Inflammatory macrophage (primary cell): ENCODE measurements at places on chromosomes 11 and 22.

- DNase-seq, result no peak
Measured at GRCh38 chr11:119861160-119861559, 132.2 kb upstream of the NECTIN1 start.

GRCh38 chr22:42273855-42274451 is 3.5 kb upstream of the TCF20 start:
- DNase-seq, result no peak

GRCh38 chr11:45366619-45367190 is 80.6 kb upstream of the SYT13 start:
- DNase-seq, result no peak

DNA sequence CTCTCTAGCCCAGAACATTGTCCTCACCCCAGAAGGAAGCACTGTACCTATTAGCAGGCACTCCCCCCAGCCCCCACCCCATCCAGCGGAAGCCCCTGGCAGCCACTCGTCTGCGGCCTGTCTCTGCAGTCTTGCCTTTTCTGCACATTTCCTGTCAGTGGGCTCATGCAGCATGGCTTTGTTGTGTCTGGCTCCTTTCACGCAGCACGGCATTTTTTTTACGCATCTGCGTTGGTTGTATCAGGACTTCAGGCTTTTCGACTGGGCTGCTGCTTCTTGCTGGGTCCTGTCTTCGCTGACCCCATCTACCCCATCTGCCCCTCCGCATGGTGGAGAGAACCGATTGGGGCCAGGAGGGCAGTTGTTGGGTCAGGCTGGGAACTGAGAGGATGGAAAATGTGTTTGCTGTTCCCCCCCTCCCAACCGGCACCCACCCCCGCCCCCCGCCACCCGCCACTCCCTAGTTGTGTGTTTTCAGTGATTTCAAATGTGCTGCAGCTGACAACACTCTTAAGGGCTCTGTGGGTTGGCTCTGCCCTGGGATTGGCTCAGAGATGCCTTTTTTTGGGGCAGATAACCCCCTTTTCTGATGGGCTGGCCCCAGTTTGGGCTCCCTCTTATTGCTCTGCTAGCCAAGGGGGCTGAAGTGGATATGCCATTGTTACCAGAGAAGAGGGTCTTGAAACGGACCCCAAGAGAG is 110.0 kb downstream of the KIAA1671 start:
- no peak for DNase-seq

- DNase-seq, result no peak
Measured at GRCh38 chr22:46276563-46276962, 8.8 kb downstream of the TTC38 start.
